ENCODE measurements at places on chromosomes 13 and 19.

DNA sequence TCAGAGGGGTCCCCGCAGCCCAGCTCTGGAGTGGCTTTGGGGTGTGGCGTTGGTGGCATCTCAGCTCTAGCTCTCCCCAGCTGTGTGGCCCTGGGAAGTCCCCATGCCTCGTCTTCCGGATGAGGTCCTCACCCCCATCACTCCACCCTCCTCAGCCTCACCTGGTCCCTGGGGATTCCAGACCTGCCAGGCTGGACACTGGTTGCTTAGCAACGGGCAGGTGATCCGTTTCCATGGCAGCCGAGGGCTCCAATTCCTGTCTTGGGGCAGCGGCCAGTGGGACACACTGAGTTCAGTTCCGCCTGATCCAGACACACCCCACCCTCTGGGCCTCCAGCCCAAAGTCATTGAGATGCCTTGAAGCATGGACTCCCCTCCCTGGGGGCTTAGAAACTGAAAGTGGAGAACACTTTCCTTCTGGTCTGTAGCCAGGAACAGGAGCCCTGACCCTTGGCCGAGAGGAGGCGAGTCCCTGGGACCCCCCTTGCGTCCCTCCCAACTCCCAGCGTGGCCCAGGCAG is 7.7 kb upstream of the MISP start:
- no peak for DNase-seq

DNA sequence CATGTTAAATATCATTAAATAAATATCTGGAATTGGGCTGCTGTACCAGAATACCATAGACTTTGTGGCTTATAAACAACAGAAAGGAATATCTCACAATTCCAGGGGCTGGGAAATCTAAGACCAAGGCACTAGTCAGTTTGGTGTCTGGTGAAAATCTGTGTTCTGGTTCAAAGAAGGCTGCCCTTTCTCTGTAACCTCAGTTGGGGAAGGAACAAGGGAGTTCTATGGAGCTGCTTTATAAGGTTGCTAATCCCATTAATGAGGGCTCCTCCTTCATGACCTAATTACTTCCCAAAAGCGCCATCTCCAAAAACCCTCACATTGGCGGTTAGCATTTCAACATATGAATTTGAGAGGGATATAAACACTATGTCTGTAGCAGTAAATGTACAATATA is 480.9 kb downstream of the GPC5 start:
- DNase-seq: no peak

DNA sequence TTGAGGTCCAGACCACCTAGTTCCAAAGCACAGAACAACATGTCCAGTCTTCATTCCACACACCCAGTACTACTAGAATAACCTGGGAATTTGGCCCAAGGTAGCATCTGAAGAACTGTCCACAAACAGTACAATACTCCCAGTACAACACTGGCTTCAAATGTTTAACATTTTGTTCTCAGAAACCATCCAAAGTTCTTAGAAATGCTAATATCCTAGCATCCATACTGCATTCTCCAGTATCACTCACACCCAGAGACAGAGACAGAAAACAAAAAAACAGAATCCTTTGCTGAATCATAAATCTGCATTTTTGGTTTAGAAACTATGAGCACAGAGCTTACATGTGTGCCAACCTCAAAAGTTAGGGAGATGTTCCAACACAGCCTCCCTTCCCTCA is 490.8 kb downstream of the FOXO1 start:
- no peak for DNase-seq

DNA sequence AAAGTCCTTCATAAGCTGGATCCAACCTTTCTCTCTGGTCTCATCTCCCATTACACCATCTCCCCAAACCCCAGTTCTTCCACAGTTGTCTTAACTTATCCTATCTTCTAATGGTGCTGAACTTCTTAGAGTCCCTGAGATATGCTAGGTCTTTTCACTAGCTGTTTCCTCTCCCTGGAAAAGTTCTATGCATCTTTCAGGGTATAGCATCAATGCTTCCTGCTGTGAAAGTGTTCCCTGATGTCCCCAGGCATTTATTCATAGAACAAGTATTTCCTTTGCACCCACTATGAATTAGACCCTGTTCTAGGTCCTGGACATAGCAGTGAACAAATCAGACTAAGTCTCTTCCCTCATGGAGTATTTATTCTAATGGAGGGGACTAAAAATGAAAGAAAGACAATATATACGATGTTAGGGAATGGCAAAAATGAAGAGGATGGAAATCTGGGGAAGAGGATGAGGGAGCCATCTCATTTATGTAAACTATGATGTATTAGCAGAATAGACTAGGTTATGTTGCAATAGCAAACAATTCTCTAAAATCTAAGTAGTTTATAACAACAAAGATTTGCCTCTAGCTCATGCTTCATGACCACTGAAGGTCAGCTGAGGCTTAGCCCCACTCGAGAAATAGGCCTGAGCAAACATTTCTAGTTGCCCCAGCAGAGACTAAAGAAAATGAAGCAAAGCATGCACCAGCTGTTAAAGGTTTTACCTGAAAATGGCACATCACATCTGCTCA is 120.0 kb downstream of the CYSLTR2 start:
- no peak for DNase-seq

DNA sequence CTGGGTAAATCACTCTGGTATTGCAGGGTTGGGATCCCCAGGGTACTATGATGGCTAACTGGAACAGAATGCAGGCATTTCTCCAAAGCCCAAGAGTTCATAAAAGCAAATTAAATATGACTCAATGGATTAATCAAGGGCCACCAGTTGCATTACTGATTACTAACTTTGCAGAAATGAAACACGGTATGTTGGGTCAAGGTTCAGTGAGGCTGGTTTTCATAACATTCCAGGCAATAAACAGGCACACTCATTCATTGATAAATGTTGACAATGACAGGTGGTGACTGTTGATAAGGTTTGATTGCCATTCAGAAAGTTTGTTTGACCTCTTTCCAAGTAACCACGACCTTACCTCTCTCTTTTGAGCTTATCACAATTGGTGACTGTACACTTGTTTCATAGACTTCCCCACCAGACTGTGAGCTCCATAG is 506 bp upstream of the AP1M1 start:
- no peak for DNase-seq

GRCh38 chr19:48244281-48244680 is 11.4 kb downstream of the CARD8 start:
- peak; percentile 34 for DNase-seq

GRCh38 chr13:28739376-28739775 is 20.6 kb upstream of the SLC46A3 start:
- DNase-seq: no peak

Measured in T-cell (primary cell).